ENCODE measurements at places on chromosomes 6 and 20.

DNA sequence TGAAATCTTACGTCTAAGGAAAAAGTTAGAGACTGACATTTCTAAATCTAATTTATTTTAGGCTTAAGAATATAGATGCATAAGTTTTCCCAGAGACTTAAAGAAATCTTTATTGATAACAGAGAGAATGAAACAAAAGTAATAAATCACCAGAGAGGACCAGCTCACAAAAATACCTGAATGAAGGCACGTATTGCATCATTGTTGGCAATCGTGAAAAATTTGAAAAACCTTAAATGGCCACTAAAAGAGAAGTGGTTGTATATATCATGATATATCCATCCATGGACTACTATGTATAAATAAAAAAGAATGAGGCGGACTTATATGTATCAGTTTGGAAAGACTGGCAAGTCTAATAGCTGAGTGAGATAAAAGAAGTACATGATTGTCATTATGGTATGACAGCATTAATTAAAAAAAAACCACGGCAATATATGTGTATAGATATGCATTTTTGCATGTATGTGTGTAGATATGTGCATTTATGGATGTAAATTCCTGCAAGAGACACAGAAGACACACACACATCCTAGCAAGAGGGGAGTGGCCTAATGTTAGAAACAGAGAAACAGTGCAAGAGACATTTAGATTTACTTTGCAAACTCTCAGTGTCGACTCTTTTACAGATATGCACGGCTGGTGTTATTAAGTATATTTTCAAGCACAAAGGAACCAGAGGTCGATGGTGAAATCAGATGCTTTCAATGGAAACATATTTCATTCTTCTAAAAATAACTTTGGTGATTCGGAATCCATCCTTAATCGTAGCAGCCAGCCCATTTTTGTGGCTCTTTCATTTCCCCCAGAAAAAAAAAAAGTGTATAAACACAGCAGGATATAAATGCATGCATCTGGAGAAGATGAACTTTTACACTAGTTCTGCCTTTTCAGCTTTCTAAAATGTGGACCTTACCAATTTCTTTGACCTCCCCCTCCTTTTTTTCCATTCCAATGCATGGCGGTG, 156.1 kb upstream of the SALL4 start:
- no peak for DNase-seq

GRCh38 chr6:164129218-164129617, 714.7 kb downstream of the QKI start:
- no peak for DNase-seq

GRCh38 chr20:33017542-33017941, 10.0 kb downstream of the BPIFB2 start:
- DNase-seq, result no peak

DNA sequence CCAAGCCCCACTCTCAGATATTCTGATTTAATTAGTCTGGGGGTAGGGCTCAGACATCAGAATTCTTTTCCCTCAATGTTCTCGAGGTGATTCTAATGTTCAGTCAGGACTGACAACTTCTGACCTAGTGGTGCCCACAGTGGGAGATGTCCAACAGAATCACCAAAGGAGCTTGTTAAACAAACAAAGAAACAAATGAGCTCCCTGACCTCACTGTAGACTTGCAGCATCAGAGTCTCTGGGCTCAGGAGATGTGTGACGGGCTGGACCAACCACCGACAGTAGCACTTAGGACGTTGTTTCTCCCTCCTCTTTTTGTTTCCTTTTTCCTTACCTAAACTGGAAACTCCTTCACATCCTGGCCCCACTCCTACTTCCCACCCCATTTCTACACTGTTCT, 49.3 kb downstream of the CLIC5 start:
- DNase-seq, result no peak
